ENCODE measurements at places on chromosomes 4 and X.
A peak's percentile ranks its signal among the peaks of the same experiment; 100 is the strongest.

DNA sequence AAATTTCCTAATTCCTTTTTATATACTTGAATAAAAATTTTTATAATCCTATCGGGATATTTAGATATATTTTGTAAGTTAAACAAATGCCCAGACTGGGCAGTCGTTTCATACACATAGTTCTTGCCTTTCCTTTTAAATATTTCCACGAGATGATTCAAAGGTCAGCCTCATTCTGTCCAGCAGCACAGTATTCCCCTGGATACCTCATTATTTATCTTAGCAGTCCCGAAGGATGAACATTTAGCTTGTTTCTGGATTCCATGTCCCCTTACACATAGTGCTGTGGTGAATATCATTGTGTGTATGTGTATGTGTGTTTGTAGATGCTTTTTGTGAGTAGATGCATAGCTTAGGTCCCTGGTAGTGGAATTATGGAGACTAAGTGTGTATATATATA is 38.3 kb downstream of the RAPGEF2 start:
- DNase-seq: no peak

DNA sequence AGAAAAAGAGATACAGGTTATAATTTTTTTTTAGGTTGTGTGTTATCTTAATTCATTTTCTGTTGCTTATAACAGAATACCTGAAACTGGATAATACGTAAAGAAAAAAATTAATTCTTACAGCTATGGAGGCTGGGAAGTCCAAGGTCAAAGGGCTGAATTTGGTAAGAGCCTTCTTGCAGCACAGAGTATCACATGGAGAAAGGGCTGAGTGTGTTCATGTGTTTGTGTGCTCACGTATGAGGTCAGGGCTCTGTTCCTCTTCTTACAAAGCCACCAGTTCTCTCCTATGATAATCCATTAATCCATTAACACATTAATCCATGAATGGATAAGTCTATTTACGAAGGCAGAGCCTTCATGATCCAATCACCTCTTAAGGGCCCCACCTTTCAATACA is 8.6 kb upstream of the RAB28 start:
- DNase-seq: no peak

DNA sequence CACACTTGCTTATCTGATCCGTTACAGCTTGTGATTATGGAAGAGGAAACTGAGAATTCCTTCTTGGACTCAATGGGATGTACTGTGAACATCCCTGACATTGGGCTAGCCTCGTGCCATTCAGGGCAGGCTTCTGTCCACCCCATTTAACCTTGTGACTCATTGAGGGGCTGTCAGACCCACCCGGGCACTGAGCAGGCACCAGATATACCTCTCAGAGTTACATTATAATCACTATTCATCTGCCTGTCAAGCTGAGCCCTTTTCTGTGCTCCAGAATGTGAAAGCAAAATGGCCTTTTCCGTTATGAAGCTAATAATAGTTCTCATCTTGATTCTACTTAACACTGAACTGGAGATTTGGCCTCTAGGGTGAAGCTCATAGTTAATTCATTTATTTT is 170.6 kb upstream of the SCML1 start:
- DNase-seq: no peak

DNA sequence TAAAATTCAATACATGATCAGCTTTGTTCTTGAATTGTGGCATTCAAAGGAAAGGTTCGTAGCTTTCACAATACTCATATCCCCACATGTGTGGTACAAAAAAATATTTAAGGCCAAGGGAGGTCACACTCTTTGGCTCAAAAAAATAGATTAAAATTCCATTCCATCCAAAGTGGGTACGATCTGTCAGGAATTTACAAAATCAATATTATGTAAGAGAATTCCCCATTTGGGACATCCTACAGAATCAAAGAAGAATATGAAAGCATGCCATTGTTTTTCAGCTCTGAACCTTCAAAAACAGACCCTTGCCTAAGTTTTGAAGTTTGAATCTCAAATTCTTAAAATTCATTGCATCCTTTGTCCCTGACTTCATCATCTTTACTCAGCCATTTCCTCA is 85.8 kb downstream of the MID1 start:
- DNase-seq: no peak

GRCh38 chr4:94006932-94007331 is 178.4 kb downstream of the ATOH1 start:
- DNase-seq: no peak

GRCh38 chrX:38699121-38699520 is 102.1 kb upstream of the MID1IP1 start:
- no peak for DNase-seq

GRCh38 chr4:100742045-100742444 is 224.2 kb upstream of the EMCN start:
- peak; percentile 40 for DNase-seq

DNA sequence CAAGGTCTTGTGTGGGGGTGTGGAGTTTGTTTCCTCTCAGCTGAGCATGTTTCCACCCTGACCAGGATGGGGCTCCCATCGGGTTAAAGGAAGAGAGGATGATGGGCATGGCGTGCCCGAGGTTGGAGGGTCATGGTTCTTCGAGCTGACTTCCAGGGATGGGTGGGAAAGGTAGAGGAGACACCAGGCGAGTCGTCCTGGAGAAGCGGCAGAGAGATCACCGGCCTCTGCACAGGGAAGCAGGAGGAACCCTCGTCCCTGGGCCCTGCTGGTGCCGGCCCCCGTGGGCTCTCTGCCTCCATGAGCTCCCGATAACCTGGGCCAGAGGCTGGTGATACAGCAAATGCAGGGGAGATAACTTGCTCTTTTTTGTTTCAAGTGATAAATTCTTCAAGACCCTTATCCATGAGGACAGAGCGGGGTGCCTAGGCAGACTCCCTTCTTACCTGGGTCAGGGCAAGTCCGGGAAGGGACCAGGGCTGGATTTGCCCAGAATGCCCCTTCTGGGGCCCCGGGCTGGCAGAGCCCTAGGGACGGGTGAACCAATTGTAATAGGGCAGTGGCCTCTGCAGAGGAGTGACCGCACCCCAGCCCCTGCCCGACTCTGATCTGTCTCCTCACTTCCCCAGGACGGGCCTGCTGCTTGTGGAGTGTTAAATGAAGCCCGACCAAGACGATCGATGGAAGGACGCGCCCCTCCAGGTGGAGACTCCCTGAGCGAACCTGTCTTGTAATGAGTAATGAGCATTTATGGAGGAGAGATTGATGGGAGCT is 63.0 kb downstream of the CPZ start:
- DNase-seq: no peak

GRCh38 chrX:2863646-2864045 is 34.9 kb downstream of the GYG2 start:
- peak; percentile 36 for DNase-seq

DNA sequence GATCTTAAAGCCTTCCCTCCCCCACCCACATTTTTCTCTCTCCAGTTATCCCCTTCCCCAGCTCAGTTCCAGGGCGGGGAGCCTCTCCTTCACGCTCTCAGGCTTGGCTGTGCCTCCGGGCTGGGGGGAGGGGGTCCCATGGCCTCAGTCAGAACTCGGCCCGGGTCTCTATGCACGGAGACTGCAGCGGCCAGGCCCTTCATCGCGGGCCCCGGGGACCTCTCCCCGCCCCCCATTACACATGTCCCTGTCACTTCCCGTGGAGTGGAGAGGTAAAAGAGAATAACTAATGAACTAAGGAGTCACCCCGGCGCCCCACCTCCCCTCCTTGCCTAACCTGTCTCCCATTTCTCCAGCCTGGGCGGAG is 838 bp upstream of the PRICKLE3 start:
- no peak for DNase-seq

DNA sequence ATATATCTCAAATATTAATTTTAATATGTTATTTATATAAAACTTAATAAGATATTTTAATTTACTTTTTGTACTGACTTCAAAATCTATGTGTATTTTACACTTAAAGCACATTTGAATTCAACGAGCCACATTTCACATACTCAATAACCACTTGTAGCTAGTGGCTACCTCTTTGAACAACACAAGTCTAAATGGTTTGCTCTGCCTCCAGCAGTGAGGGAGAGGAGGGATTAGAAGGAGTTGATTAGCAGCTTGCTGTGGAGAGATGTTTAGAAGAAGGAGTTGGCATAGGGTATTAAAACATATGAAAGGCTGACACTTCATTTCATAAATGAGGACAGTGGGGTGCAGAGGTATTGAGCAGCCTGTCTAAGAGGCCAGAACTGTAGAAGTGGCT is 124.0 kb downstream of the ARHGAP24 start:
- DNase-seq: no peak

DNA sequence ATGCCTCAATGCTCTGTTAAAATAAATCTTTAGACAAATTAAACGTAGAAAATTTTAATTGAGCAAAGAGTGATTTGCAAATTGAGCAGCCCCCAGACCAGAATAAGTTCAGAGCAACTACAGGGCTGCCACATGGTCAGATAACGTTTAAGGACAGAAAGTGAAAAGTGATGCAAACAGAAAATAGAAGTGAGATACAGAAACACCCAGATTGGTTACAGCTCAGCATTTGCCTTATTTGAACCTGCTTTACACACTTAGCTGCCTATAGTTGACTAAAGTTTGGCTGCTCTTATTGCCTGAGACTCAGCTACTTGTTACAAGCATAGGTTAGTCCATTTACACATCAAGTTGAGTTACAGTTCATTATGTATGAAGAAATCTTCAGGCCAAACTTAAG is 1800.8 kb upstream of the PCDH10 start:
- no peak for DNase-seq

GRCh38 chr4:48027653-48028052 is 11.1 kb downstream of the NIPAL1 start:
- DNase-seq: no peak

- no peak for DNase-seq
These were observed 59.0 kb downstream of the RNF150 start for GRCh38 chr4:141074098-141074878.

DNA sequence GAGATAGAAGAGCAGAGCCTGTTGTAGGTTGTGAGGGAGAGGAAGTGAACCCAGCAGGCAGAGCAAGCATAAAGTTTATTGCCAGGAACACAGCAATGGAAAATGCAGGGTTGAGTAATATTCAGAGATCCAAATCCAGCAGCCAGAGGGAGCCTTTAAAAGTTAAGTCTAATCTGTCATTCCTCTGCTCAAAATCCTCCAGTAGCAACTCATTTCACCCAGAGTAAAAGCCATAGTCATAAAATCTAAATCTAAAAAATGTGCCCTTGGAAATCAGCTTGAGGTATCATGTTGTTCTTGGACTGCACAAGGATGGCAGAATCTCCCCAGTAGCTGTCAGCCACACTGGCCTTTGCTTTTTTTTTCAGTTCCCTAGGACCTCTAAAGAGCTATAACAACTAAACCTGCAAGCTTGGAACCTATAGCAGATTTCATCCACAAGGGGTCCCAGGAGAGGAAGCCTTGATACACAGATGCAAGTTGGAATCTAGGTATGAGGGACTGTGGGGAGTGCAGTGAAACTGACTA is 62.9 kb upstream of the FRAS1 start:
- peak; percentile 28 for DNase-seq

GRCh38 chrX:8364369-8365141 is 100.1 kb upstream of the VCX3B start:
- no peak for DNase-seq

GRCh38 chr4:189823591-189823990 is 117.1 kb upstream of the FRG1 start:
- no peak for DNase-seq
